RCC 7860 (cell line): ENCODE measurements at places on chromosomes 12 and 14.

DNA sequence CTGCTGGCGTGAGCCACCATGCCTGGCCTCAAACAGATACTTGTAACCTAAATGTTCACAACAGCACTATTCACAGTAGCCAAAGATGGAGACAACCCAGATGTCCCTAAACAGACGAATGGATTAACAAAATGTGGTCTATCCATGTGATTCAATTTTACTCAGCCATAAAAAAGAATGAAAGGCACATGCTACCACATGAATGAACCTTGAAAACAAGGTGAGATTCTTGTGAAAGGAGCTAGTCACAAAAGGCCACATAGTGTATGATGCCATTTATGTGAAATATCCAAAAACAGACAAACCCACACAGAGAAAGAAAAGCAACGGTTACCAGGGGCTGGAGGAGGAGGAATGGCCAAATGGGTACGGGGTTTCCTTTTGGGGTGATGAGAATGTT, 19.6 kb upstream of the P2RX7 start:
- no peak for DNase-seq

- no peak for DNase-seq
Measured at GRCh38 chr12:115017346-115017745, 333.4 kb upstream of the TBX3 start.

DNA sequence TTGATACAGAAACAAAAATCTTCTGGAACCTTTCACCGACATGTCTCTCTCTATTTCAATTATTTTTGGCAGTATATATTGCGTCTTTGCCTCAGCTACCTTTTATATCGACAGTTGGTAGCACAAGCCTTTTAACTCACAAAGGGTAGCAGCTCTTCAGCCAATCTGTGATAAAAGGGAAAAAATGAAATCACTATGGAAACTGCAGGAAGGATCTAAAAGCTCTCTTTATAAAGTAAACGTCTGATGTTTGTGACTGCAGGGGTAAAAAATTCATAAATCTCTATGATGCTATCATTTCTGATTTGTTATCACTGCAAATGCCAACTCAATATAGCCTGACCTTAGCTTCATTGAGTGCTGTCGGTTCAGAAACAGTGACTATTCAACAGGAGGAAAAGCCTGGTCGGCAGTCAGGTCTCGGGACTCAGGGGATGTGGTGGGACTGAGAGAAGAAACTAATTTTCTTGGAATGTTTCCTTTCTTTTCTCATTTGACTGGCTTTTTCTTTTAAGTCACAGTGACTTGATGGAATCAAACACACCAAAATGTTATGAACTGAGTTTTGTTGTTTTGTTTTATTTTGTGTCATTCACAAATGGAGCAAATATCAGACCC, 5.9 kb upstream of the RMST start:
- DNase-seq: no peak

DNA sequence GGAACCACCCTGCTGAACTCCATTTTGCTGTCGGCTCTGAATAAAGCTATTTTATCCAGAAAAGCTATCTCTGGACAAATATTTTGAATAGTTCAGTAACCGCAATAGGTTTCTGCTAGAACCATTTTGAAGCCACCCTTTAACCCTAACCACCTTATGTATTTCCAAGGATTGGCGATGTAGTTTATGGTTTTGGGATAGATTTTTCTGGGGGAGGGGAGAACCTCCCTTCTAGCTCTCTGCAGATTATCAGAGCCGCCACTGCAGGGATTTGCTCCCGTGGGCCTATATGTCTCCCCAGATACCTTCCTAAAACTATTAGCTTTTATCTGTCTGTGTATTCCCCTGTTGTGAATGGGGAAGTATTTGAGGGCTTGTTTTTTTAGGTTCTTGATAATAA, 1.8 kb upstream of the TUBA1B start:
- DNase-seq: no peak

DNA sequence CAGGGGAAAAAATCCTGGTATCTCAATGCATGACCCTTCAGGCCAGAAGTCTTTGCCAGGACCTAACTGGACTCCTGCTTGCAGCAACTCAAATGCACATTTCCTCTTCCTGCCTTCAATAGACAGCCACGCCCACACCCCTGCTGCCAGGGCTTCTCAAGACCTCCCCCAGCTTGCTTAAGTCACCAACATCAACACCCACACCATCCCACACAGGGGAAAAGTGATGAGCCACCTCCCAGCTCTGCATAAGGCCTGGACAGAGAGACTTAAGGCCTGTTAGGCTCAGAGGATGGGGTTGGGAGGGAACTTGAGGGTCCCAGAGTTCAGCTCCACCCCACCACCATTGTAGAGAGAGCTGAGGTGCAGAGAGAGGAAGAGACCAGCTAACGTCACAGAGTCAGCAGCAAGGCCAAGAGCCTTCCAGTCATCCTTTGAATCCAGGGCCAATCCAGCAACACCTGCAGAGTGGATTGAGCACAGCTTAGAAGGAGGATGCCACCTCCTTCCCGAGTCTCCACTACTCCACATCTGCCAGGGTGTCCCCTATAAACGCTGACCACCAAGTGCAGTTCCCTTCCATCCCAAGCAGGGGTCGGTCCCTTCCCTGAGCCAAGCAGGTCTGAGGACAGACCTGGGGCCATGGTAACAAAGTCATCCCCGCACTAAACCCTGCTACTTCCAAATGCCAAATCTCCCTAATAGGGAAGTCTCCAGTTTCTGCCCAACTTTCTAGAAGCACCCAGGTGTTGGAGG, 50.0 kb downstream of the KDM2B start:
- DNase-seq: peak; percentile 51

GRCh38 chr14:104181761-104182530, 43.6 kb downstream of the KIF26A start:
- peak; percentile 11 for DNase-seq

DNA sequence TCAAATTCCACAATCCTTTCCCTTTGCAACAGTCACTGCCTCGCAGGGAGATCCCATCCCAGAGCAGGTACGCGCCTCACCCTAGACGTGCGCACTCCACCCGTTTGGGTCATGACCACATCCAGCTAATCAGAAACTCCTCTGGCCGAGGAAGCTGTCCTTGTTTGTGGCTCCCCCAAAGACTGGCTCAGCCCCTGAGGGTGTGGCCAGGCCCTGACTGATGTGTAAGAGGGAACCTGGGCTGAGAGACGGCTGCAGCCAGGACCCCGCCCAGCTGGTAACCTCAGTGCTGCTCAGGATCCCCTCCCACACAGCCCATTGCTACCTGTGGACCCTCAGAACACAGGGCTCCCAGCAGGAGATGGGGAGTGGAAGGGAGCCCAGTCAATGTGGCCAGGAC, 183.2 kb upstream of the SFSWAP start:
- DNase-seq: no peak

DNA sequence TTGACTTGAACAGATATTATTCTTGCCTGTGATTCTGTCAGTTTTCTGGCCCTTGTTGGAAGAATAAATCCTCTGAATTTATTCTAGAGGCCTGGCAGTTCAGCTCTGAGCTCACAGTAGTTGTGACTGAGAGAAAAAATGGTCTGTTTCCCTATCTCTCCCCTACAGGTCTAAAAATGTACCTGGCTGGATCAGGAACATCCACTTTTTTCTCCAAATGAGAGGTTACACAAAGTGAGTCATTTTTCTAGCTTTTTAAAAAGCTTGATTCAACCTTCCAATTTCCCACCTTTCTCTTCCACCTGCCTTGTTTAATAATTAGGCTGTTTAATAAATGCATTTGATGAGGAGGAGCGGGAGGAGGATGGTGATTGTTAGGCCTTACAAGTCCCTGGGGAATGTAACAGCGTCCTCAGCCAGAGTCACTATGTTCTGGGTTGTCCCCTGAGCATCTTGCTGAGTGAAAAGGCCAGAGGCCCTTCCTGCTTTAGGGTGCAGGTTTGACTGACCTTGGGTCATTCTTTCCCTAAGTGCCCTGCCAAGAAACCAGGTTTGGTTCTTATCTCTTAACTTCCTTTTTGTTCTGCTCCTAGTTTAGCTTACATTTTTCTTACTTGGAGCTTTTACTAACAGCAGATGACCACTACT, 91.7 kb upstream of the FUT8 start:
- no peak for DNase-seq

DNA sequence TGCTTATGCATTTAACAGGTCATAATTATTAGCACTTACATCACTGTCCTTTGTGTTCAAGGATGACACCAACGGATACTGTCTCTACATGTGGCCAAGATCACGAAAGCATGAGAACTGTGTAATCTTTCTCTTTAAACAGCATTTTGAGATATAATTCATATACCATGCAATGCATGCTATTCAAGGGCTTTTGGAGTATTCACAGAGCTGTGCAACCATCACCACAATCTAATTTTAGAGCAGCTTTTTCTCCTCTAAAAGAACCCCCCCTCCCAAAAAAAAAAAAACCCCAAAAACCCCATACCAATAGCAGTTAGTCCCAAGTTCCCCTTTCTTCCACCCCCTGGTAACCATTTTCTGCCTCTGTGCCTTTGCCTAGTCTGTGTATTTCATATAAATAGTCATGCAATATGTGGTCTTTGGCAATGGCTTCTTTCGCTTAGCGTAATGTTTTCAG, 60.6 kb downstream of the SPRING1 start:
- no peak for DNase-seq

- DNase-seq: no peak
Measured at GRCh38 chr12:32025906-32026305, 66.7 kb downstream of the RESF1 start.

DNA sequence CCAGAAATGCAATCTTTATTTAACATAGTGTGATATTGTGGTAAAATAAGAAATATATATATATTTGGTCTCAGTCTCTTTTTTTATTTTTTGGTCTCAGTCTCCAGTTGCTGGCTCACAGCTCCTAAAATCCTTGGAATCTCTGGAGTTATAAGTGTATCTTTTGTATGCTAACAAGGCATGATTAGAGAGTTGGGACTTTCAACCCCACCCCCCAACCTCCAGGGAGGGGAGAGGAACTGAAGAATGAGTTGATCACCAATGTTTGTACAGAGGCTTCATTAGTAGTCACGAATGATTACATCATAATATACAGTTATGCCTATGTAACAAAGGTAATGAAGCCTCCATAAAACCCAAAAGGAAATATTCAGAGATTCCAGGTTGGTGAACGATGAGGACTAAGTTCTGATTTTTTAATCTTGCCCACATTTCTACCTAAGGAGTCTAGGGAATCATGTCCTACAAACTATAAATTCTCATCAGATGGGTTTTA, 22.8 kb upstream of the LALBA start:
- no peak for DNase-seq

DNA sequence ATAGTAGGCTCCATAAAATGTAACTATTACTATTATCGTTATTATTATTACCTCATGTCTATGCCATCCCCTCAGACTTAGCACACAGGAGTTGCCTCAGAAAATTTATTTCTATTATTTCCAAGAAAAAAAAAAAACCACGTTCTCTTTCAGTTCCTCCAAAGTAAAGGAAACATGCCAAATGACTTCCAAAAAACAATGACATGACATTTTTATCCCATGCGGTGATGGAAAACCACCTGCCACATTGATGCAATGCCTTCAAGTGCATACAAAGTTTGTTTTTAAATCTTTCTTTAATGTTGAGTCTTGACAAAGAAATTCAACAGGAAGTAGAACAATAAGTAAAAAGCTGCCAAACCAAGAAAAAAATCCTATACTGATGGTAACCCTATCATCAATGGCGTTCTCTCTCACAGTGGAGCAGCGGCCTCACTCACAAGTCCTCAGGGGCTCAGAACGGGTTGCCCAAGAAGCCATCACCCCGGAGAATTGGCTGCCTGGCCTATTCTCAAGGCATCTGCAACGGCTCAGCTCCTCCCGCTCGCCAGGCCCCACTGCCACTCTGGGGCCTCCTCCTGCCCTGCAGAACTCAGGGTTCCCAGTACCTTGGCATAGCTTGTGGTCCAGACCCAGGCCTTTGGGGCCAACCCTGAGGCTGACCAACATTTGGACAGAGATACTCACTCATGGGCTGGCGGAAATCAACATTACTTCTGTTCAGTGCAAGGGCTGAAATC, 51.9 kb downstream of the SERPINA3 start:
- no peak for DNase-seq

DNA sequence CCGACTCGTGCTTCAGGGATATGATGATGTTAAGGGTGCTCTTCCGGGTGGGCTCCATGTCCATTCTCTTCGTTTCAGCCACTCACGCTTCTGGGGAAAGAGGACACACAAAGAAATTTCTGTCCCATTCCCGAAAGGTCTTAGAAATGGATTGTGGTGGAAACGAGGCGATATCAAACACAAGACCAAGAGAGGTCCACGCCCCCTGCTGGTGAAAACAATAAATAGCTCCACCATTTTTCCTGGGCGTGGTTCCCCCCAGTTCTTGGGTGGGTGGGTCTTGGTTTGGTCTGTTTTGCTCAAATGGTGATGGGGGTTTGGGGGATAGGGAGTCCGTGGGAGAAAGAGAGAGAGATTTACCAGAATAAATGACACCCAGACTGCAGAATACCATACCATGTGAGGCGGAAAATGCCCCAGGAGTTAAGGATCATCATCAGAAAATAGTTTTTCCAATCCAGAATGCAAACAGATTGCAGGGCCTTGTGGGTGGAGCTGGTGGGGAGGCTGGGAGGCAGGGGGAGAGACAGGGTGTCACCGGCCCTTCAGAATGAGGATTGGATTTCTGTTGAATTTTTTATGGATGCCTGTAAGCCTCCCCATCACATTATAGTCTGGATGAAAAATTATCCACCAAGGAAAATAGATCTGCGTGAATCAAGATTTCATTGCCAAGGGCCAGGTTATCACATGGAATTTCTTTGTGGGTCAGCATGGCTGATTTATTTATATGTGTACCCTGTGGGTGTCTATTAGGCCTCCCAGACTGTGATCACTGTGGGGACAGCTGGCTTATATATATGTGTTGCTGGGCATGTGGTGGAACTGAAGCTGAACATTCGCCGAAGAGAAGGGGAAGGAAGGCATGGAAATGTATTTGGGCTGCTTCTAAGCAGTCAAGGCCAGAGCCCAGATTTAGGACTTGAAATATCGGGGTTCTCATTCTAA, 55.8 kb downstream of the SRRM4 start:
- DNase-seq: no peak

DNA sequence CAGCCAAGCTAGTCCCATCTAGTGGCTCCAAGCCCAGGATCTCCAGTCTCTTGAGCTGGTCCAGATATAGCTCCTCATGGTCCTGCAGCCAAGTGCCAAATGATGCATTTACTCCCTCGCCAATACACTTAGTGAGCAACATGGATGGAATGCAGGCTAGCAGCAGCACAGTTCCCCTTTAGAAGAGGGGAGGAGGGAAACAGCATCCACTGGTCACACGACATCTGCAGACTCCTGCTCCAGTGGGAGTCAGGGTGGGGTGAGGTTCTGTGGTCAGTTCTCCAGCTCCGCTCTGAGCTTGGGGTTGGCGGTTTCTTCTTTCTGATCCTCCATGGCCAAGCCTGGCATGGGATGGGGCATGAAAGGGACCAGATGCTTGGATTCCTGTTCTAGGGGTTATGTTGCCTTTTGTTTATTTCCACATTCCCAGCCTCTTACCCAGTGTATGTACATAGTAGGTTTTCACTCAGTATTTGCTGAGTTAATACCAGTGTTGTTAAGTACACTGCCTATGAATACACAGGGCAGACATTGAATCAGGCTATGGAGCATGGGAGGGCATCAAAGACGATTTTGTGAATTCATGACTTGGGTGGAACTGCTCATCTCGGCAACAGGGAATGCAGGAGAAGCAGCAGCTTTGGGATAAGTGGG, 57.3 kb downstream of the GALNT16 start:
- peak; percentile 24 for DNase-seq
